EH (cell line): ENCODE measurements at places on chromosomes 1 and 21.

DNA sequence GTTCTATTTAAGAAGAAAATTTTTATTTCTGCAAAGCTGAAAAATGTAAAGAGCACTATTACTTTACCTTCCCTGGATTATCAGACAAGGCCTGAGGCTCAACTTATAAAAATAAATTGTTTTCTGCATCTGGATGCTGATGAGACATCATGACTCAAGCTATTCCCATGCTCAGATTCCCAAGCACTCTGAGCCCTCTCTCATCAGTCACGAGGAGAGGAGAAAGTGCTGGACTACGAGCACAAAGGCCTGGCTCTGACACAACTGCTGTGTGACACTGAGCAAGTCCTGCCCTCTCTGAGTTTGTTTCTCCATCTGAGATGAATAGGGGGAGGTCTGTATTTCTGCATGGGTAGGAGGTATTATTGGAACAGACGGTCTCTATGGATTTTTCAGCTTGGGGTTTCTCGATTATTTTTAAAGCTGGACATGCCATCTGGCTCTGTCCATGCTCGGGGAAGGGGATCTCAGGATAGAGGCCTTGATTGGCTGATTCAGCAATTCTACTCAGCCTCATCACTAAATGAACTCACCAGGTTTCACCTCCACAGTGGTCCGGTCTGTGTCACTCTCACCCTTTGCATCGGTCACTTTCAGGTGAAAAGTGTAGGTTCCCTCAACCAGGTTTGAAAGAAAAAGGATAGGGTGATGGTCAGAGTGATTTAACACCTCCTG is 107.7 kb downstream of the KIAA0319L start:
- peak; percentile 95 for DNase-seq

GRCh38 chr1:203056516-203056915 is 29.3 kb downstream of the MYOG start:
- no peak for DNase-seq

DNA sequence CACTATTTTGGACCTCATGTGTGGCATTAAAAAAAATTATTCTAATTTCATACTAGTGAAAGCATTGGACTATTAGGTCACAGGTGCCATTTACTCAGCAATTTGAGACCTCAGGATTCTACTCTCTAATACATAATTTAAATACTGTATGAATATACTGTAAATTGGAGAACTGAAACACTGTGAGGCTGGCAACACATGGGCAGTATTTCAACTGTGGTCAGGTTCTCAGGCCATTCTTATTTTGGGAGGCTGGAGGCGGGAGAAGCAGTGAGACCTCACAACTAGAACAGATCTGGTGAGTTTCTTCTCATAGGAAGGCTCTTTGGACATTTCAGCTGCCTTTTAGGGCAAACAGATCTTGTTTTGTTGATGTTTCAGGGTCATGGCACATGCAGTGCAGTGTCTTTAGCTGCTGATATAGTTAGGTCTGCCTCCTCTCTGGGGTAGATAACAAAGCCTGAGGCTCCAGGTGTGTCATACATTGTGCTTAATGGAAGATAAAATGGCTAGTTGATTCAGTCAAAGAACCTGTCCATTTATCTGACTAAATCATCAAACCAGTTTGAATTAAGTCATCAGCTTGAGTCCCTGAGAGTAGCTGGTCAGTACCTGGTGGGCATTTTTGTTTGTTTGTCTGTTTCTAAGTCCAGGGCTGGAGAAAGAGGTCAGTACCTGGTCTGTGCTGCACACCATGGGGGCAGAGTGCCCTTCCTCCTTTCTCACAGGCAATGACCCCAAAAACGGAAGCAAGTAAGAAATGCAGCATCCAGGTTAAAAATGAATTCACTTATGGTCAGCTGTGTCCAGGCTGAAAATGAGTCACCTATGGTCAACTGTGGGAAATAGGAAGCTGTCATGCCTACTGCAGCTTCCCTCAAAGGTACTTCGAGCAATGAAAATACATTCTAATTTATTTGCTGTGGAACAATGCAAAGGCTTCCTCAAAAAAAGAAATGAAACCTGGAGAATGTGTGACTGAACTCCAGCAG is 216.2 kb downstream of the SDCCAG8 start:
- peak; percentile 24 for DNase-seq

- DNase-seq: no peak
These were observed 57.2 kb downstream of the SLC9C2 start for GRCh38 chr1:173545688-173546087.

DNA sequence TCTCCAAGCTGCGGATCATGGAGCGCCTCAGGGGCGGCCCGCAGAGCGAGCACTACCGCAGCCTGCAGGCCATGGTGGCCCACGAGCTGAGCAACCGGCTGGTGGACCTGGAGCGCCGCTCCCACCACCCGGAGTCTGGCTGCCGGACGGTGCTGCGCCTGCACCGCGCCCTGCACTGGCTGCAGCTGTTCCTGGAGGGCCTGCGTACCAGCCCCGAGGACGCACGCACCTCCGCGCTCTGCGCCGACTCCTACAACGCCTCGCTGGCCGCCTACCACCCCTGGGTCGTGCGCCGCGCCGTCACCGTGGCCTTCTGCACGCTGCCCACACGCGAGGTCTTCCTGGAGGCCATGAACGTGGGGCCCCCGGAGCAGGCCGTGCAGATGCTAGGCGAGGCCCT is 2.7 kb downstream of the CPTP start:
- DNase-seq: no peak

DNA sequence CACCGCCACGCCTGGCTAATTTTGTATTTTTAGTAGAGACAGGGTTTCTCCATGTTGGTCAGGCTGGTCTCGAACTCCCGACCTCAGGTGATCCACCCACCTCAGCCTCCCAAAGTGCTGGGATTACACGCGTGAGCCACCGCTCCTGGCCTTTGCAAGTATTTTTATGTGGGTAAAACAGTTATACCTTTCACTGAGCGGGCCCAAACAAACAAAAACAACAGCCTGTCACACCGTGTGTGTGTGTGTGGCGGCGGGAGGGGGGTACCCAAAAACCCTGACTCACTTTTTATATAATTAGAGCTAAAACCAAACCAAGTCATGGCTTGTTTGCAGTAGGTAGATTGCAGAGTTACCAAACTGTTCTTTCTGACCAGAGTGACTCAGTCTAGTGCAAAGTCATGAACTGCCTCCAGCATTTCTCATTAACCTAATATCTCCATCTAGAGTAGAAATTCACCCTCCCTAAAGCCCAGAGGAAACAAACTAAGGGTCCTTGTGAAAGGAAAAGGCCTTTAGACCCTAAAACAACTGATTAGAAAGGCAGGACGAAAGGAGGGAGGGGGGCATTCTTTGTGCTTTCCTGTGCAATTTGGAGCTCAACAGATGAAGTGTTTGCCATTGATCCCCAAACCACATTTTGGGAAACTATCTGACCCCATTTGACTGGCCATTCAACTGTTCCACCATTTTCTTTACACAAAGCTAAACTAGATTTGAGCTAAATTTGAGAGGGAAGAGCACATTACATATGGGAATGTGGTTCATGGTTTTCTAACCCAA is 181.0 kb downstream of the DHRS3 start:
- DNase-seq: peak; percentile 81

DNA sequence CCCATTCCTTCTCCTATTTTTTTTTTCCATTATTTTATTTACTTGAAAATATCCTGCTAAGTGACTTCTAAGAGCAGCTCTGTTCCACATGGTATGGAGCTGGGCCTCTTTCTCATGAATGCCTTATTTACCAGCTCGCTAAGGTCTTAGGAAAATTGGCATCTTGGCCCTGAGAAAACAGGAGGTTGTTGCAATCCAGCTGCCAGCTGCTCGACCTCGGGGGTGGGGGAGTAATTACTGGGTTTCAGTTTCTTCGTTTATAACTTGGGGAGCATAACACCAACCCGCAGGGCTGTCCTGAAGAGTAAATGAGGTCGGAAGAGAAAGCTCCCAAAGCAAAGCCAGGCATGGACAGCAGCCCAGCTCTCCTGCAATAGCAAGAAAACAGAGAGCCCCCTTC is 176.3 kb downstream of the AJAP1 start:
- DNase-seq: no peak

GRCh38 chr1:230825761-230826160 is 42.6 kb downstream of the C1orf198 start:
- DNase-seq: no peak

DNA sequence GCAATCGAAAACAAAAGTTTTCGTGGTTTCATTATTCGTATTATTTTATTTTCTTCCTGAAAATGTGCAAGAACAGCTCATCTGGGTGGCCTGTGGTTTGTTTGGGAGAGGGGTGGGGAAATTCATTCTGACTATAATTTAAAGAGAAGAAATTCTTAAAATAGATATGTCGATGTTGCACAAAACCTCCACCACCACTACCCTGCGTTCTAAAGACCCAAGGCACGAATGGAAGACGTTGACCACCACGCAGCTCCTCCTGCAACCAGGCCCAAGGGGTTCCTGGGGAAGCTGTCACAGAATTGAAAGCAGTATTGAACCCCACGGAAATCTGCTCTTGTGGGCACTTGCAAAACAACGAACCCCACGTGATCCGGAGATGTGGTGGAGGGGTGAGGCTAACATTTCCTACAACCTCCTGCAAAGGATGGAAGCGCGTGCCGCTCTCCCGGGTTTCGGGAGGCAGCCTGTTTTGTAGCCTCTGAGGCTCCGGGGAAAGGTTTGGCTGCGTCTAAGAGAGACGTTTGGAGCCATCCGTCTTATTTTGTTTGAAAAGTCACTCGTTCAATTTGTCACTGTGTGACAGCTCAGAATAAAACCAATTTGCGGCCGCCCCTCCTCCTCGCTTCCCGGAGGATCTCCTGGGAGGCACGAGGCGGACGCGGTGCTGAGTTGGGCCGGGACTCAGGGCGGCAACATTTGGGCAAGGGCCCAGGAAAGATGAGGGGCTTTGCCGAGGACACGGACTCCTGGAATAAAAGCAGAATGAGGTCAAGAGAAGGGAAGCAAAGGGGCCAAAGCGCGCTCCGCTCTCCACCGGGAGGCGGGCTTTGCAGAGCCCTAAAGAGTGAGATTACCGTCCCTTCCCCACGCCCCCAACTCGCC is 810 bp upstream of the HLX start:
- no peak for DNase-seq

DNA sequence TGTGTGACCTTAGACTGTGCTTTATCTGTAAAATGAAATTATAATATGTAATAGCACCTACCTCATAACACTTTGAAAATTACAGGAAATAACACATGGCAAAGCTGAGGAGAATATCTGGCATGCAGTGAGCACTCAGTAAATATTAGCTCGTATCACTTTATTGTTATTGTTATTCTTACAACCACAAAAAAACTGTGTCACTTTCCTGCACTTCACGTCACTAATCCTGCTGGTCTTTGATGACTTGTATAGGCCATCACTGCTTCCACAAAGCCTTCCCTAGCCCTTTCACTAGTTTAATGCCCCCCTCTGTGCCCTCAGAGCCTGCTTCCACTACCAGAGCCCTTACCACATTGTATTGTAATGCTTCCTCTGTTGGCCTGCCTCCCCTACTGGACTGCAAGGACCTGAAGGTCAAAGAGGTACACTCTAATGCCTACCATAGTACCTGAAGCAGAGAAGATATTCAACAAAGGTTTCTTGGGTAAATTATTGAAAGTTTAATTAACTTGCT is 231.6 kb downstream of the NFIA start:
- no peak for DNase-seq

DNA sequence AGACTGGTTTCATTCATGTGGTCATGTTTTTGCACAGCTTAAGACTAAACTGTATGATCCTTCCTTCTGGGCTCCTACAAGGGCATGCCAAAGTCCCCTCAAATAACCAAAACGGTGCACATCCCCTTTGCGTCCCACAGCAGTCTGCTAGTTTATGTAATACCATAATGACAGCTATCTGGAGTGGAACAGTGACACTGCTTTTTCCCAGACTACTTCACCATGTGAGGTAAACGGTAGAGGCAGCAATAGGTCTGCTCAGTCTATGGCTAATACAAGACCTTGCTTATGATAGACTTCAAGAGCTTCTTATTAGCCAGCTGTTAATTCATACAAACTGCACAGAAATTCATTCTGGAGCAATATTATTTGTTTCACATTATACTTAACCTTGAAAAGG is 395.5 kb downstream of the SMYD3 start:
- DNase-seq: no peak

DNA sequence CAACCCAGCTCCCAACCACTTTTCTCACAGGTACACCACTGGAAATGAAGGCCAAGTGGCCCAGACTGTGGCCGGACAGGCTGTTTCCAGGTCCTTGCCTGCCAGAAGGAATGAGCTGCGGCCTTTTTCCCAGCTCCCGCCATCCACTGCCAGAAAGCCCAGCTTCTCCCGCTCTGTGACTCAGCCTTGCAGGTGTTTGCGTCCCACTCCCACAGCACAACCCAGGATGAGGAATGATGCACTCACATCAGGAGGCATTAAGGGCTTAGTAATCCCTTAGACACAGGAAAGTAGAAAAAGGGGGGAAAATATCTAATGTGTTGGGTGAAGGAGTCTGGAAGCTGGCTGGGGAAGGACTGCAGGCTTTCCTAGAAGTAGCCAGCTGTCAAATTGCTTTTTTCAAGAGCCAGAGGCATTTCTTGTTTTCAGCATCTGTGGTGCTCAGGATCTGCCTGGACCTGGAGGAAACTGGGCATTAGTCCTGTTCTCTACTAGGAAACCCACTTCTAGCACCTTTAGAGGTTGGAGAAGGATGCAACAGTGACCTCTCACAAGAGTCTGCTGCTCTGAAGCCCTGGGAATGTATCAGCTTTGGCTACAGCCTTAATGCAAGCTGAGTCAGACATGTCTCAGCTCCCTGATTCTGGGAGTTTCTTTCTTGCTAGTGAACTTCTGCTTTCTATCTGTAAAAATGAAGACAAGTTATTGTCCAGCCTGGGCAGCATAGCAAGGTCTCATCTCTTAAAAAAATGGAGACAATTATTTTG is 13.2 kb upstream of the MAP1LC3C start:
- peak; percentile 10 for DNase-seq

GRCh38 chr21:44569861-44570517 is 3.5 kb upstream of the KRTAP10-4 start:
- no peak for DNase-seq
